BJ (cell line): ENCODE measurements at places on chromosomes 3 and 15.

DNA sequence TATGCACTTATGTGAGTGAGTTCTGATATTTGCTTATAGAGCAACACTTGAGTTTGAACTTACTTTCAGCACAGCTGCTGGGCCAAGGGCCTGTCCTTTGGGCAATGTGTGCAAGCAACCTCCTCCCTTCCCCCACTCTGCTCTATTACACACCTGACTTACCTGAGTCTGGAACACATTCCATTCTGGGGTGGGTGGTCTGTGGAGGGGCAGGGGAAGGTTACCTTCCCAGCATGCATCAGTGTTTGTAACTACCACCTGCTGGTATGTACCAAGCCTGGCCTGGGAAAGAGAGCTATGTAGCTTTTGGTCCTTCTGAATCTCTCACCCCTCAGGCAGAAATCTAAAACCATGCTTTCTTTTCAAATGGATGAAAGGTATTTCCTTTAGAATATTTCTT lies 103.0 kb downstream of the ISL2 start:
- no peak for DNase-seq

GRCh38 chr3:135125171-135125801 lies 330.2 kb downstream of the EPHB1 start:
- DNase-seq, result no peak

DNA sequence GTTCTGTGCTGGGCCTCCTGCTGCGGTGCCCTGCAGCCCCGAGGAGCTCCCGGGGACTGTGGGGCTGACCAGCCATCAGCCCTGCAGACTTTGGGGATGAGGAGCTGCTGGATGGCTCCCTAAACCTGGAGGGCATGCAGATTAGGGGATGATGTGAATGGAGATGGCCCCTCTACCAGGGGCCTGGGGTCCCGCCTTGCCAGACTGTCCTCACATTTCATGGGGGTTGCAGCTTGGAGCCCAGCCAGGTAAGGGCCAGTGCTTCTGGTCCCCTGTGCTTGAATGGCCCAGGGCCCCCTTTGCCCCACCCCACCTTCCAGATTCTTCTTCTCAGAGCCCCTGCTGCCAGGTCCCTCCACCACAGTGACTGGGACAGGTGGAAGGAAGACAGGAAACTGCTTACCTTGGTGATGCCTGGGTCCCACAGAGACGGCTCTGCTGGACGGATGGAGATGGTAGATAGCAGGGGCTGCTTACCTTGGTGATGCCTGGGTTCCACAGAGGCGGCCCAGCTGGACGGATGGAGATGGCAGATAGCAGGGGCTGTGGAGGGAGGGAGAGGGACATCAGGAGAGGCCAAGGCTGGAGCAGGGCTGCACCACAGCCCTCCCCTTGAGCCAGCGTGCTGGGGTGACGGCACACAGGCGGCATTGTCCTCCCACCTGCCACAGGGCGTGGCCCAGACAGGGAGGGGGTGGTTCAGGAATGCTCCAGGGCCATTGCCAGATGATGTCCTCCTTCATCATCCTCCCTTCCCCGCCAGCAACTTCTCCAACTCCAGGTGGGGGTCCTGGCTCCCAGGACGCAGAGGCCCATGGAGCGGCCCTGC lies at the start of gene SPTBN5:
TSS of gene SPTBN5 (minus strand) at position 632 of the 829 bp plus-strand sequence. CDS start at position 76, 556 bp downstream.
- no peak for DNase-seq

- no peak for DNase-seq
These were observed 2.0 kb downstream of the FOXP1 start for GRCh38 chr3:71581457-71582035.

DNA sequence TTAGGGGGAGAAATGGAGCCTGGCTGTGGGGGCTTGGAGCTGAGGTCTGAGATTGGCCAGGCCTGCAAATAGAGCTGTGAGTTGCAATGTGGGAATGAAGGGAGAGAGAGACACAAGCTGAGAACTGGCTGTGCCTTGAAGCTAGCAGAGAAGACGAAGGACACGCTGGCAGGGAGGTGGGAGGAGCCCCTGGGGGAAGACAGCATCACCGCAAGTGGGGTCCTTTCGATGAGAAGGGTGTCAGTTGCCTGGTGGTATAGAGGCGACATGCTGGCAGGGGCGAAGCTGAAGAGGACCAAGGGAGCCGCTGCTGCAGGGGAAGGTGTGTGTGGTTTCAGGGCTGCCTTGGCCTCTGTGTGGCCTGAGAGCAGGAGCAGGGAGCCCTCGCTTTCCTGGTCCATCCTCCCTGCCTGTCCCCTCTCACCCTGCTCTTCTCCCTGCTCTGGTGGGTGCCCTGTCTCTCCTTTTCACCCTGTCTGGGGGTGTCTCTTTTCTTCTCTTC lies 5.5 kb downstream of the RHCG start:
- DNase-seq, result no peak

DNA sequence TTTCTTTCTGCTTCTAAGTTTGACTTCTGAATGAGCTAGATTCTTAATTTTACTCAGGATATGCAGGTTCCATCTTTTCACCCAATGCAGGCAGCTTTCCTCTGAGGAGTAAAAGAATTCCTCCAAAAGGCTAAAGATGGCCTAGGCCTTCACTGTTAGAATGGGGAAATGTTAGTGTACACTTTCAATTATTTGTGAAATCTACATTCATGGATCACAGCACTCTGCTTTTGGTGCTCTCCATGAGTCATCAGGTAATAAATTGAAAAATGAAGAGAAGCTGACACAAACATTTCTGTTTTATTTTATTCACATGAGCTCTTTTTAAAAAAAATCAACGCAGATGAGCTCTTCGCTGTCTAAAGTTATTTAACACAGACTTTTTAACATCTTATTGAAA lies 502.5 kb upstream of the GOLIM4 start:
- DNase-seq, result no peak

DNA sequence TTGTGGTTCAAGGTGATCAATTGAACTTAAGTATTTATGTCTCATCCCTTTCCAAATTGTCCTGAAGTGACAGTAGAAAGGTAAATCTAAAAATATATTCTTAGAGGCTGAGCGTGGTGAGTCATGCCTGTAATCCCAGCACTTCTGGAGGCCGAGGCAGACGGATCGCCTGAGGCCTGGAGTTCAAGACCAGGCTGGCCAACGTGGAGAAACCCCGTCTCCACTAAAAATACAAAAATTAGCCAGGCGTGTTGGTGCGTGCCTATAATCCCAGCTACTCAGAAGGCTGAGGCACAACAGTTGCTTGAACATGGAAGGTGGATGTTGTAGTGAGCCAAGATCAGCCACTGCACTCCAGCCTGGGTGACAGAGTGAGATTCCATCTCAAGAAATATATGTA lies 226.6 kb downstream of the DPH6 start:
- DNase-seq, result no peak
